ENCODE measurements at places on chromosomes 13 and 19. TPM values are rescaled to one million over a fixed set of nuclear protein-coding genes. Genes with fewer than 3 reads are reported as not detected.

Gene GNG7
- 5.5 TPM for total RNA-seq

Gene ZNF154
- total RNA-seq, result 4.5 TPM

Gene CD70
- total RNA-seq, result 1.7 TPM

Gene TLE2
- total RNA-seq, result 58.6 TPM

Gene FFAR3
- total RNA-seq, result not detected

Gene KCNN4
- 7.3 TPM for total RNA-seq

Gene ACP5
- 429 TPM for total RNA-seq

Gene CLN5
- total RNA-seq, result 41.8 TPM

Gene PRSS57
- total RNA-seq, result not detected

GRCh38 chr13:57443494-57443893, 188.1 kb upstream of the PCDH17 start:
- no peak overlapping the region for H3K27ac ChIP-seq
- no peak for DNase-seq
- H3K4me1 ChIP-seq, result no peaks in the 10 kb centered on the region
- H3K36me3 ChIP-seq, result no peaks in the 10 kb centered on the region
- H3K27me3 ChIP-seq, result no peaks in the 10 kb centered on the region

GRCh38 chr19:6599866-6600454, 9.0 kb upstream of the CD70 start:
- no peaks in the 10 kb centered on the region for H3K36me3 ChIP-seq
- H3K4me3 ChIP-seq, result no peak overlapping the region
- DNase-seq, result no peak
- no peaks in the 10 kb centered on the region for H3K27me3 ChIP-seq
- no peaks in the 10 kb centered on the region for H3K4me1 ChIP-seq

GRCh38 chr19:36527341-36527740, 730 bp downstream of the ZNF260 start:
- H3K4me3 ChIP-seq, result peak overlapping the region; percentile 68
- no peak for DNase-seq
- H3K27me3 ChIP-seq, result no peaks in the 10 kb centered on the region
- peaks cover 9% of the 10 kb centered on the region for H3K36me3 ChIP-seq
- H3K4me1 ChIP-seq, result peaks cover 6% of the 10 kb centered on the region

- no peaks in the 10 kb centered on the region for H3K36me3 ChIP-seq
- peak overlapping the region; percentile 70 for H3K27ac ChIP-seq
- peak overlapping the region; percentile 36 for H3K4me3 ChIP-seq
- peaks cover 50% of the 10 kb centered on the region for H3K4me1 ChIP-seq
Measured at GRCh38 chr19:8001995-8002849, 3.2 kb downstream of the ELAVL1 start.

GRCh38 chr19:42634409-42635232, 39.9 kb upstream of the CEACAM8 start:
- H3K4me3 ChIP-seq, result no peak overlapping the region
- H3K27me3 ChIP-seq, result no peaks in the 10 kb centered on the region
- H3K4me1 ChIP-seq, result no peaks in the 10 kb centered on the region
- no peak overlapping the region for H3K27ac ChIP-seq
- DNase-seq, result no peak

GRCh38 chr13:40706439-40706838, 40.0 kb upstream of the FOXO1 start:
- no peak overlapping the region for H3K27ac ChIP-seq
- H3K4me1 ChIP-seq, result no peaks in the 10 kb centered on the region
- H3K4me3 ChIP-seq, result no peak overlapping the region
- DNase-seq, result no peak
- no peaks in the 10 kb centered on the region for H3K36me3 ChIP-seq
- no peaks in the 10 kb centered on the region for H3K27me3 ChIP-seq

DNA sequence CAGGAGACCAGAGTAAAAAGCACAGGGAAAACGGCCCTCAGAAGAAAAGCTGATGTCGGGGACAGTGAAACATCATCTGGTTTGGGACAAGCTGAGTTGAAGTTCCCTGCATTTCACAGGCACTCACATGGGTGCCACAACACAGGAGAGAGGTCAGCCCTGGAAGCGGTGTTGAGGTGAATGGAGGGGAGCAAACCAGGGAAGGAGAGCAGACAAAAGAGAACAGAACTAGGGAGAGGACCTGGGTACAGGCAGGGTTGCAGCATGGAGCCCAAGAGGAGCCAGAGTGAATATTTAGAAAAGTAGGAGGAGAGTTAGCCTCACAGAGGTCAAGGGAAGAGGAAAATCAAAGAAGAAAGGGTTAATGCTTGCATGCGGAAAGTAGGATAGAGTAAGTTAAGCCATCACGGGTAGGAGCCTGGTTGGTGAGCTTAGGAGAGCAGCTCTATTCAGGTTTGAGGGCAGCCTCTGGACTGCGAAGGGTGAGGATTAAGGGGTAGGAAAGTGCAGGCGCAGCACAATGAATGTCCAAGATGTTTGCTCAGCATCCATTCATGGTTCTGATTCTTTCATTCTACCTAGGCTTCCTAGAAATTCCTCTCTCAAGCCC, 15.5 kb downstream of the FAM216B start:
- H3K4me1 ChIP-seq, result no peaks in the 10 kb centered on the region
- H3K27me3 ChIP-seq, result no peaks in the 10 kb centered on the region
- H3K27ac ChIP-seq, result no peak overlapping the region
- H3K36me3 ChIP-seq, result no peaks in the 10 kb centered on the region
- H3K4me3 ChIP-seq, result no peak overlapping the region

DNA sequence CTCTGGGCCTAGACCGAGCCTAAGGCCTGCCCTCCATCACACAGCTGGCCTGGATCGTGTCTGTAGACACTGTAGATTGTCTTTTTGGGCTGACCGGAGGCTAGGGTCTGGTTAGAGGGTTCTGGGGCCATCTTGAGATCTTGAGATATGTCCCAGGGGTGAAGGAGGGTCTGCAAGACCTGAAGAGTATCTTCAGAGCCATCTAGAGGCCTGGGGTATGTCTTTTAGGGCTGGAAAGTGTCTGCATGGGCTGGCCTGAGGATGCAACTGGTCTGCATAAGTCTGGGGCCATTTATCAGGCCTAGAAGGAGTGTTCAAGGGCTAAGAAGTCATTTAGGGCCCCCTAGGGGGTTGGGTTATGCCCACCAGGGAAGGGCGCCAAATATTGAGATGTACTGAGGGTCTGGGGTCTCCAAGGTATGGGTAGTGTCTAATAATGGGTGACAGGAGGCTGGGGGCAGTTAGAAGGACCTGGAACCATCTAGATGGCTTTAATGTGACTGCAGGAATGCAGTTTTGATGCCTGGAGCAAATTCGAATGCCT, 555 bp downstream of the SCAF1 start:
- peak overlapping the region; percentile 91 for H3K4me3 ChIP-seq
- H3K4me1 ChIP-seq, result peaks cover 32% of the 10 kb centered on the region
- peak overlapping the region; percentile 100 for H3K27ac ChIP-seq
- peaks cover 14% of the 10 kb centered on the region for H3K36me3 ChIP-seq
- H3K27me3 ChIP-seq, result no peaks in the 10 kb centered on the region

DNA sequence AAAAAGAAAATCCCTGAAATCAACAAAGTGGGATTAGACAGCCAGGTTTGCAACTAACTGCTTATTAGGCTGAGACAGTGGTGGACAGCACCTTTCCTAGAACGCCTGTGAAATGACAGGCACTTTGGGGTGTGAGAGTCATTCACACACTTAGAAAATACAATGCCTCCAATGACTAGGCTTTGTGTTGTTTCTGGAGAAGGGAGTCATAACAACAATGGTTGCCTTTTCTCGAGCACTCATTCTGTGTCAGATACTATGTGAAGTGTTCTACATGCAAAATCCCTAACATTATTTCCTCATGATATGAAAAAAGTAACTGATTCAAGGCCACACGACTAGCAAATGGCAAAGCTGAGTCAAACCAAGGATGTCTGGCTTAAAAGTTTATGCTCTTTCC, 41.2 kb downstream of the SACS start:
- H3K27ac ChIP-seq, result no peak overlapping the region
- no peaks in the 10 kb centered on the region for H3K36me3 ChIP-seq

Measured in upper lobe of right lung (tissue), 1 donor.